WERI-Rb-1 (cell line): ENCODE measurements at places on chromosomes 12 and 14.
A peak's percentile ranks its signal among the peaks of the same experiment; 100 is the strongest.

DNA sequence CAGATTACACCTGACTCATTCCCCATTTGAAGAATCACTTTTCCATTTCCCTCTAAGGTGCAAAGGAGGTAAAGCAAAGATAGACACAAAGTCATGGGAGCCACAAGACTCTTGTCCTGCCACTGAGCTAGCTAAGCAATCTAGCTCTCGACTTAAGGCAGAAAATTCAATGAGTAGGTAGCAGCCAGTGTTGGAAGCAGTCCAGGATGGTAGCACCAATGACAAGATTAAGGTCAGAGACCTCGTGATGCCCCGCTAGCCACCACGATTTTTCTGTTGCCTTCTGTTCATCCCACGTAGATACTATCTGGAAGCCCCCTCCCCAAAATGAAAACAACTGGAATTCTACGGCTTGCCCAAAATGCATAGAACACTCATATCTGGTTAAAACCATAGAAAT lies 1.4 kb downstream of the VAMP1 start:
- DNase-seq = no peak

DNA sequence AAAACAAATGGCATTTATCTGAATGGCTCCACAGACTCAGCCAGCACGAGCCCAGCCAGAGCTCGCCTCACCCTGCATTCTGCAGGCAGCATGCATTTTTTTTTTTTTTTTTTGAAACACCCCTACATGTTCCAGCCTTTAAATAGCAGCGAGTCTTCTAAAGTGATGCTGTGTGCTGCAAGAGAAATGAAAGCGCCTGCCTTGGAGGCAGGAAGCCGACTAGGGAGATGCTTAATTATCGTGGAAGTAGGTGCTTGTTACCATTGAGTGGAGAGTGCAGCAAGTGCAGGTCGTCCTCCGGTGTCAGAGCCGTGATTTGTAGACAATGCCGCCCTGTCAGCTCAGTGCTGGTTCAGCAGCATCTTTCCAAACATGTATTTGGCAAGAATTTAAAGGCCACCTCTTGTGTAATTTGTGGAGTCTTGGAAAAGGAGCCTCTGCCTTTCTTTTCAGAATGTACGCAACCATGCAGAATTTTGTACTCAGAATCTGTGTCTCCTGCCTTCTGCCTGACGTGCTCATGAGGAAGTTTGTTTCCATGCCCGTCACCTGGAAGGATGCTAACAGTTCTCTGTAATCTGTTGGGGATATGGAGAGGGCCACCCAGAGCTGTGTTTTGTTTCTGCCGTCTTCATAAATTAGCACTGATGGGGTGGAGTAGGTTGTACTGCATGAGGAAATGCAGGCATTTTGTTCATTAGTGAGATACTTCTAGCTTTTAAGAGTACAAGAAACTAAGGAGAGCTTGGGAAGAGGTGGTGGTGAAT lies 345.9 kb upstream of the RGS6 start:
- DNase-seq = no peak

DNA sequence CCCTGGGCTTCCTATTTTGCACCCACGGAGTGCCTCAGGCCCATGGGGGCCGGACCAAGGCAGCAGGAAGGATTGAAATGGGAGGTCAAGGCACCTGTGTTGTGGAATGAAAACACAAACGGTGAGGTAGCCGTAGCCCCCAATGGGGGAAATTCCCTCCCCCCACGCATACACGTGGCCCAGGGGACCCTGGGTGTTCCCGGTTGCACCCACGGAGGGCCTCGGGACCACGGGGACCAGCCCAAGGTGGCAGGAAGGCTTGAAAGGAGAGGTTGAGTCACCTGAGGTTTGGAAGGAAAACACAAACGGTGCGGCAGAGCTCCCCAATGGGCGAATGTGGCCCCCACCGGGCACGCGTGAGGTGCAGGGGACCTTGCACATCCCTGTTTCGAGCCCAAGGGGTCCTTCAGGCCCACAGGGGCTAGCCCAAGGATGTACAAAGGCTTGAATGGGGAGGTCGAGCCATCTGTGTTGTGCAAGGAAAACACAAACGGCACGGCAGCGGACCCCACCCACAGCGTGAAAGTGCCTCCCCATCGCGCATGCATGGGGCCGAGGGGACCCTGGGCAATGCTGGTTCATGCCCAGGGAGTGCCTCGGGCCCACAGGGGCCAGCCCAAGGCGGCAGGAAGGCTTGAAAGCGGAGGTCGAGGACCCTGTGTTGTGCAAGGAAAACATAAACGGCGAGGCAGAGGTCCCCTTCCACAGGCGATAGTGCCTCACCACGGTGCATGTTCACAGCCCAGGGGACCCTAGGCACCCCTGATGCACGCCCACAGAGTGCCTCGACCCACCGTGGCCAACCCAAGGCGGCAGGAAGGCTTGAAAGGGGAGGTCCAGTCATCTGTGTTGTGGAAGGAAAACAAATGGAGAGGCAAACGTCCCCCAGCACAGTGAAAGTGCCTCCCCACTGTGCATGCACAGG lies 376.7 kb downstream of the ALG10 start:
- DNase-seq = no peak

DNA sequence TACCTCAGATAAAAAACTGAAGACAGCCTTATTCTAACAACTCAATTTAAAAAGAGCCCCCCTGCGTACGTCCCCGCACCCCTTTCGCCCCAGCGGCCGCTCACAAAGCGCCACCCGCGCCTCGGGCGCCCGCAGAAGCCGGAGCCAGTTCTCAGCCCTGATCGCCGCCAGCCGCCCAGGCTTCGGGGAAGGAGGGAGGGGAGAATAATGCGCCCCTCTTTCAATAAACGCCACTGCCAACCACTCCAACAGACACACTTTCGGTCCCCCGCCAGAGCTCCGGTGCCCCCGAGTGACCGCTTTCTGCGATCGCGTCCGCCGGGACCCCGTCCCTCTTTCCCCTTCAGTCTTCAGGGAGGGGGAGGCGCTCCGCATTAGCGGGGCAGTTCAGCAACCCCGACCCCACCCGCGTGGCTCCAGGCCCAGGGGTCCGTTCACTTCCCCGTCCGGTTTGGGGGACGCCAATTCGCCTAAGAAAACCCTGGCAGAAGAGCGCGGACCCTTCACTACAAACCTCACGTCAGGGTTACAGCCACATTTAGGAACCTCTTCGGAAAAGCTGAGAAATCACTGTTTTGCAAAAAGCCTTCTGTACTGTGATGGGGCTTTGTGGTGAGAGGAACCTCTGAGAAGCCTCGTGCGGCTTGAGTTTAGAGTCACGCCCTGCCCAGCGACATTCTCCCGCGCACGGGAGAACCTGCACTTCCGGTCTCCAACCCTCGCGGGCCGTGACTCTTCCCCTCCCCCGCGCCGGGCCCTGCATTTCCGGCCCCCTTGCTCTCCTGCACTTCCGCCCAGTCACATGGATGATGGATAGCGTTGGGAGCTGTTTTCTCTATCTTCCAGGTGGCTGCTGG lies 18.7 kb downstream of the FOXG1 start:
- DNase-seq = peak; percentile 89

- no peak for DNase-seq
These were observed 123.1 kb upstream of the PRMT8 start for GRCh38 chr12:3367750-3368444.

GRCh38 chr12:28486521-28486920 lies 296.3 kb downstream of the CCDC91 start:
- DNase-seq = no peak
